IPS DF 6.9 (cell line): ENCODE measurements at places on chromosomes 13 and 19.

DNA sequence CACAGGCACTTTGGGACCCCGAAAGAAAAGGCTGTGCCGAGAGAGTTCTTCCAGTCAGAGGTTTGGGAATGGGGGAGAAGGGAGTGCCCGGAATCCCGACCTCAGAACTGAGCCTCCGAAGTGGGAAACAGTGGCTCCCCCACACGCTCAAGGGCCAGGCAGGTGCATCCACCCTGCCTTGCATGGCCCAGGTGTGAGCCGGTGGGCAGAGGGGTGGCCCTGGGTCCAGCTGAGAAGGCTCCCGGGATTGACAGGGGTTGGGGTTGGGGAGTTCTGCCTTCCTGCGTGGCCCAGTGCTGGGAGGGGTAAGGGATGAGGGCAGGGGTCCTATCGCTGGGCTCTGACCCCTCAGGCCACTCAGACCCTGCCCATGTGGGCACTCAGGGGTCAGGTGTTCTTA is 163.5 kb upstream of the TUBA3C start:
- no peaks in the 10 kb centered on the region for H3K27me3 ChIP-seq
- no peaks in the 10 kb centered on the region for H3K36me3 ChIP-seq
- H3K27ac ChIP-seq: no peak overlapping the region
- DNase-seq: no peak

GRCh38 chr13:30757026-30757742 is 21.8 kb downstream of the ALOX5AP start:
- no peaks in the 10 kb centered on the region for H3K27me3 ChIP-seq
- H3K27ac ChIP-seq: no peak overlapping the region
- no peak for DNase-seq

- no peaks in the 10 kb centered on the region for H3K4me1 ChIP-seq
- no peak overlapping the region for H3K4me3 ChIP-seq
- H3K27me3 ChIP-seq: no peaks in the 10 kb centered on the region
- no peaks in the 10 kb centered on the region for H3K36me3 ChIP-seq
- H3K27ac ChIP-seq: no peak overlapping the region
Observed at GRCh38 chr13:102091231-102091630, 310.6 kb downstream of the FGF14 start.

GRCh38 chr13:20696073-20696472 is 7.4 kb upstream of the IL17D start:
- no peaks in the 10 kb centered on the region for H3K4me1 ChIP-seq
- H3K27ac ChIP-seq: no peak overlapping the region
- no peaks in the 10 kb centered on the region for H3K27me3 ChIP-seq

- H3K27ac ChIP-seq: no peak overlapping the region
- peak overlapping the region; percentile 51; the same call in 1 of the 2 replicates for H3K4me3 ChIP-seq
- H3K27me3 ChIP-seq: no peaks in the 10 kb centered on the region
- peaks cover 2% of the 10 kb centered on the region; the same call in 1 of the 2 replicates for H3K36me3 ChIP-seq
- no peak for DNase-seq
Observed at GRCh38 chr19:36009633-36010379, 1.2 kb upstream of the SYNE4 start.

GRCh38 chr19:48051335-48052033 is 7.6 kb upstream of the CABP5 start:
- no peaks in the 10 kb centered on the region for H3K27me3 ChIP-seq
- no peaks in the 10 kb centered on the region for H3K36me3 ChIP-seq
- no peak overlapping the region for H3K4me3 ChIP-seq
- H3K4me1 ChIP-seq: no peaks in the 10 kb centered on the region
- no peak overlapping the region for H3K27ac ChIP-seq

DNA sequence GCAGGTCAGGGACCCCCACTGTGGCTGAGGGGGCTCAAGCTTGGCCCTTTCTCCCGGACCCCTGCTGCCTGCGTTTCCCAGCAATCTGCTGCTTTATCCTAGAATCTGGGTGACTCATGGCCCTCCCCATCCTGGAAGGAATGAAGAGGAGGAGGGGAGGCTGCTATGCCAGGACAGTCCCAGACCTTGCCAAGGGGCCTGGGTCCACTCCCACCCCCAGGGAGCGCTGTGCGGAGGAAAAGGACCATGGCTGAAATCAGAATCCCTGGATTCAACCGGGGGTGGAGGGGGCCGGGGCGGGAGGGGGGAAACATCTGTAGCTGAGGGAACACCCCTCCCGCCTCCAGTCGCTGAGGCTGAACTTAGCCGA is 20.5 kb downstream of the ZNF114 start:
- peak; percentile 54 for DNase-seq
- H3K4me3 ChIP-seq: no peak overlapping the region; the same call in 1 of the 2 replicates
- peaks cover 2% of the 10 kb centered on the region; the same call in 1 of the 2 replicates for H3K4me1 ChIP-seq

GRCh38 chr13:100694722-100695508 is 20.3 kb upstream of the TMTC4 start:
- no peaks in the 10 kb centered on the region; the same call in 1 of the 2 replicates for H3K4me1 ChIP-seq
- no peak overlapping the region for H3K27ac ChIP-seq
- H3K36me3 ChIP-seq: no peaks in the 10 kb centered on the region

DNA sequence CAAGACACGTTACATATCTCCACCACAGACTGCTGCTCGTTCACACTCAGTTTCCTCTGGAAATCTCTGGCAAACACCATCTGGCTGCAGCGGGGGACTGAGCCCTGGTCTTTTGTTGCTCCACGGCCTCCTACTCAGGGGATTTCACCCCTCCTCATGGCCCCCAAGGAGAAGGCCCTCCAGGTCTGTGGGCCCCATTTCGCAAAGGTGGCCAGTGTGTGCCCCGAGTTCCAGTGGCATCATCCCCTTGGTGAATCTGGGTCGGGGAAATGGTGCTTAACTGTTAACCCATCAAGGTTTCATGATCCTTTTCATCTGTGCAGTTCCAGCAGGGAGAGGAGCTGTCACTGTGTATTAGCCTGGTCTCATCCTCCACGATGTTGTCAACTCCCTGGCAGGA is 235.4 kb upstream of the MAB21L1 start:
- H3K4me3 ChIP-seq: no peak overlapping the region
- no peak for DNase-seq
- peaks cover 1% of the 10 kb centered on the region; the same call in 1 of the 2 replicates for H3K4me1 ChIP-seq
- H3K27me3 ChIP-seq: no peaks in the 10 kb centered on the region
- H3K36me3 ChIP-seq: no peaks in the 10 kb centered on the region
- H3K27ac ChIP-seq: no peak overlapping the region

GRCh38 chr13:110705826-110706569 is at the start of gene CARS2:
CARS2 (minus strand) TSS chr13:110706116; CDS start chr13:110706093, 23 bp downstream.
- H3K4me3 ChIP-seq: peak within 1 kb of the TSS; percentile 60
- peak; percentile 70 for DNase-seq
- no peaks in the 10 kb centered on the region for H3K36me3 ChIP-seq
- peaks cover 7% of the 10 kb centered on the region; the same call in 1 of the 2 replicates for H3K4me1 ChIP-seq
- H3K27me3 ChIP-seq: no peaks in the 10 kb centered on the region
- no peak within 1 kb of the TSS for H3K27ac ChIP-seq

DNA sequence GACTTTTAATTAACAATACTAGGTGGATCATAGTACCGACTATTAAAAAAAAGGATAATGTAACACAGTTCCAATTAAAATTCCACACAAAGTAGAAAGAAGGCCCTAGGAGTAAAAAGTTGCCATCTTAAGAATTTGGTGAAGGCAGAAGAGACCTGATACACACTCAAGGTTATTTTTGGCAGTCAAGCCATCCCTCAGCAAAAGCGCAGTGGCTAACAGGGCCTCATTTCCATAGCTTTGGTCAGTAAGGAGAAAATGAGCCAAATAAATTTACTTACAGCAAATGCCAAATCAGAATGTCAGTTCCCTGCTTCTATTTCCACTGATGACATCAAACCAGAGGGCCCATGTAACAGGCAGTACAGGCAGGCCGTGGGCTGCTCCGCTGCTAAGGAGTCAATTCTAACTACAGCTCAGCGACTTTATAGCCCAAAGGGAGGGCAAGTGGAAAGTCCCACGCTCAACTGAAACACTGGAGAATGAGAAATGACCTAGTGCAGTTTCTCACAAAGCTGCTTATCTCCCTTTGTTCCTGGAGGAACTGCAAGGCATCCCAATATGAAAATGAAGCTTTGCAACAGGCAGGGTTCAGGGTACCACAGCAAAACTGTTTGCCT is 6.3 kb downstream of the ARGLU1 start:
- peaks cover 5% of the 10 kb centered on the region; the same call in 1 of the 2 replicates for H3K36me3 ChIP-seq
- H3K27me3 ChIP-seq: no peaks in the 10 kb centered on the region
- no peaks in the 10 kb centered on the region for H3K4me1 ChIP-seq
- no peak for DNase-seq

DNA sequence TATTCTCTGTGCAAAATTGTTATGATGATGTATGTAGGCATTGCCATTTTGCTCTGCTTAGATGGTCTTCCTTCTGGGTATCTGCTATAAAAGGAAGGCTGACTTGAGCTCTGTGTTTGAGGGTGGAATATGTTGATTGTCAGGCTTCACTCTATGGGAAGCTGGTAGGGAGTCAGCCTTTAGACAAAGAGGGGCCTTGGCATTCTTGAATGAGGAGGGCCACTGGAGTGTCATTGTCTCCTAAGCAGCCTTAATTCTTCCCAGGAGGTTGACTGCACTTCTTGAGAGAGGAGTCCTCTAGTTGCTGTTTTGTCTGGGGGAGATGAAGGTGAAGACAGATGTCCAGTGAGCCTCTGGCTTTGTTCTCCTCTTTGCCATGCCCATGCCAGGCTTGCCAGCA is 266.8 kb downstream of the KCNRG start:
- no peaks in the 10 kb centered on the region for H3K27me3 ChIP-seq
- peak; percentile 18 for DNase-seq
- H3K4me3 ChIP-seq: no peak overlapping the region
- peaks cover 4% of the 10 kb centered on the region; the same call in 1 of the 2 replicates for H3K4me1 ChIP-seq
- H3K36me3 ChIP-seq: no peaks in the 10 kb centered on the region

DNA sequence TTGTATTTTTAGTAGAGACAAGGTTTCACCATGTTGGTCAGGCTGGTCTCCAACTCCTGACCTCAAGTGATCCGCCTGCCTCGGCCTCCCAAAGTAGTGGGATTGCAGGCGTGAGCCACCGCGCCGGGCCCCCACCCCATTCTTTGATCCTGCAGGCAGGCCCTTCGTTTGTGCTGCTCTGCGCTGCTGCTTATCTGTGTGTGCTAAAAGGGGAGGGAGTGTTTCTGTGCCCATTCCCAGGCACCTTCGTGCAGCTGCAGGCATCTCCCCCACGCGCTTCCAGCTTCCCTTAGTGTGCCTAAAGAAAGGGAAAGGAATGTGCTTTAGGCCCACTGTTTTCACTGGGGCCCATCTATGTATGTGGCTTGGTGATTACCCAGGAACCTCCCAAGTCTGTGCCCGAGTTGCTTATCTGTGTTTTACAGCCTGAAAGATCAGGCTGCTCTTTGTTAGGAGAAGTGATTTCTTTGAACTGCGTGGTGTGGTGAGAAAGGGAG is 27.2 kb downstream of the EPN1 start:
- H3K4me3 ChIP-seq: no peak overlapping the region
- DNase-seq: no peak
- H3K27me3 ChIP-seq: no peaks in the 10 kb centered on the region
- no peaks in the 10 kb centered on the region; the same call in 1 of the 2 replicates for H3K36me3 ChIP-seq
- H3K27ac ChIP-seq: no peak overlapping the region

GRCh38 chr13:113977976-113978375 is 4.1 kb upstream of the C13orf46 start:
- H3K27me3 ChIP-seq: no peaks in the 10 kb centered on the region
- no peak overlapping the region for H3K27ac ChIP-seq

GRCh38 chr13:98549728-98550317 is 27.1 kb downstream of the STK24 start:
- DNase-seq: no peak
- no peaks in the 10 kb centered on the region for H3K36me3 ChIP-seq
- H3K27ac ChIP-seq: no peak overlapping the region
- no peaks in the 10 kb centered on the region for H3K4me1 ChIP-seq
- H3K4me3 ChIP-seq: no peak overlapping the region

DNA sequence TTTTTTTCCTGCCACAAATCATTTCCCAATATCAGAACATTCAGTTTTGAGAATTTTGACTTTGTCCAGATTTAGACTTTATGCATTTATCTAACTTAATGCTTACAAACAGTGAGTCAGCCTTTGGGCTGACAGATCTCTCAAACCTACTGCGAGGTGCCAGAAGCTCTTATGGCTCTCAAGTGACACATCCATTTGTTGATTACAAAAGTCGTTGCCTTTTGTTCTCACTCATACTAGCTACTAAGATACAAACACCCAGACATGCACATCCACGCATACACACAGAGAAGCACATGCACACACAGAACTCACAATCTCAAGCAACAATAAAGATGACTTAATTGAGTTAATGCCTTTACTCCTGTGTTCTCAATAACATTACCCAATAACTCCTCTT is 1147.5 kb downstream of the DIAPH3 start:
- H3K27ac ChIP-seq: no peak overlapping the region
- H3K4me1 ChIP-seq: no peaks in the 10 kb centered on the region
- DNase-seq: no peak
- H3K4me3 ChIP-seq: no peak overlapping the region
- no peaks in the 10 kb centered on the region for H3K27me3 ChIP-seq

- H3K27me3 ChIP-seq: no peaks in the 10 kb centered on the region
- no peak overlapping the region for H3K4me3 ChIP-seq
- no peaks in the 10 kb centered on the region for H3K36me3 ChIP-seq
- no peak overlapping the region for H3K27ac ChIP-seq
- no peaks in the 10 kb centered on the region for H3K4me1 ChIP-seq
Observed at GRCh38 chr13:23592596-23592995, 22.4 kb downstream of the TNFRSF19 start.

- H3K4me3 ChIP-seq: no peak overlapping the region
- no peaks in the 10 kb centered on the region for H3K27me3 ChIP-seq
- no peaks in the 10 kb centered on the region for H3K36me3 ChIP-seq
- no peaks in the 10 kb centered on the region for H3K4me1 ChIP-seq
Observed at GRCh38 chr13:51440381-51440780, 12.5 kb downstream of the INTS6 start.

GRCh38 chr19:49391581-49392399 is 3.7 kb downstream of the KASH5 start:
- DNase-seq: peak; percentile 72
- H3K36me3 ChIP-seq: no peaks in the 10 kb centered on the region
- H3K4me3 ChIP-seq: no peak overlapping the region
- no peaks in the 10 kb centered on the region; the same call in 1 of the 2 replicates for H3K4me1 ChIP-seq
- H3K27ac ChIP-seq: no peak overlapping the region

- no peaks in the 10 kb centered on the region for H3K27me3 ChIP-seq
- H3K36me3 ChIP-seq: no peaks in the 10 kb centered on the region
- H3K4me1 ChIP-seq: peaks cover 4% of the 10 kb centered on the region; the same call in 1 of the 2 replicates
- DNase-seq: no peak
Observed at GRCh38 chr13:41694545-41695301, 237.4 kb downstream of the RGCC start.

DNA sequence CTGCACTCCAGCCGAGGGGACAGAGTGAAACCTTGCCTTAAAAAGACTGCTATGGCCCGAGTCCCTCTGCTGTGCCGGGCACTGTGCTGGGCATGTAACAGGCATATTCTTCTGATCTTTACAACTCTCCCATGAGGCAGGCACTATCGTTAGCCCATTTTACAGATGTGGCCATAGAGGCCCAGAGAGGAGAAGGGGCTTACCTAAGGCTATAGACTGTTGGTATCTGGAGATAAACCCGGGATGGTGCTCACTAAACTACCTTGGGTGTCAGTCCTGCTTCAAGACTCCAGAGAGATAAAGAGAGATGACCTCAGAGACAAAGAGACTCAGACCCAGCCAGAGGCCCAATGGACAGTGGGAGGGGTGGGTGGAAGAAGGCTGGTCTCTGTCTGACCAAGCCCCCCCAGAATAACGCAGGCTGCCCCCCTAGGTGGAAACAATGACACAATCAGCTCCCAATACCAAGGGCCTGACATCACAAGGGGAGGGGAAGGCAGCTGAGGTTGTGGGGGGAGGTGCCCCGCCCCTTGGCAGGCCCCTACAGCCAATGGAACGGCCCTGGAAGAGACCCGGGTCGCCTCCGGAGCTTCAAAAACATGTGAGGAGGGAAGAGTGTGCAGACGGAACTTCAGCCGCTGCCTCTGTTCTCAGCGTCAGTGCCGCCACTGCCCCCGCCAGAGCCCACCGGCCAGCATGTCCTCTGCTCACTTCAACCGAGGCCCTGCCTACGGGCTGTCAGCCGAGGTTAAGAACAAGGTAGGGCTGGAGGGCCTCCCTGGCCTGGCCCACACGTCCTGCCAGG is at the start of gene CNN1:
TSS of gene CNN1 (plus strand) at position 620 of the 805 bp plus-strand sequence. CDS start at position 697, 77 bp downstream.
- no peak for DNase-seq
- peaks cover 8% of the 10 kb centered on the region for H3K4me1 ChIP-seq
- H3K27ac ChIP-seq: no peak within 1 kb of the TSS
- H3K36me3 ChIP-seq: no peaks in the 10 kb centered on the region
- peak within 1 kb of the TSS; percentile 47; the same call in 1 of the 2 replicates for H3K4me3 ChIP-seq
